ENCODE measurements at places on chromosomes 16 and 17.

DNA sequence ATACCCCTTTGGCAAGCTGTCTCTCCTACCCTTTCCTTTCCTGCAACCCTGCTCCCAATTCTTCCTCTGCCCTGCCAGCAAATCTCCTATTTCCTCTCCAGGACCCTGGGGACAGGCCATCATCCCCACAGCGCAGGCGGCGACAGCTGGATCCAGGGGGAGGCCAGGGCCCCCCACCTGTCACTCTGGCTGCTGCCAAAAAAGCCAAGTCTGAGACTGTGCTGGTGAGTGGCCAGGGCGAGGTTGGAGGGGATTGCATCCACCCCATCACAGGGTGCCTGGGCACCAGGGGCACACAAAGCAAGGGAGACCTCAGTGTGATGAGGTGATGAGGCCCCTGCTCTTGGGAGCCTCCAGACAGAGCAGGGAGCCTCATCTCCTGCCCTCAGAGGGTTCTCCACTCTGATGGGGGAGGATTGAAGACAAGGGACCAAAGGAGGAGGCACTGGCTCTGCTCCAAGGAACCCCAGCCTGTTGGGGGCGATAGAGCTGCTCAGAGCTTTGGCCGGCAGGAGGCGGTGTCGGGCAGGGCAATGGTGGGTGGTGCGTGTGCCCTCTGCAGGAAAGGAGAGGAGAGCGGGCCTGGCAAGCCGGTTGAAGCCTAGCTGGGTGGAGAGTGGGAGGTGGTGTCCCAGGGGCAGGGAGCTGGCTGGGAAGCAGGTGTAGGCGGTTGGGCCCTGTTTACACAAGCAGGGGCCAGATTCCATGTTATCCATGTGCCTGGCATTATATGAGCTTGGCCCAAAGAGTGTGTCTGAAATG lies 15.6 kb upstream of the PDK2 start:
- peak; percentile 39 for DNase-seq

GRCh38 chr17:61382796-61383688 lies 16.6 kb upstream of the TBX2 start:
- DNase-seq, result no peak

- DNase-seq, result no peak
Measured at GRCh38 chr17:69412251-69412671, 2.2 kb upstream of the MAP2K6 start.

DNA sequence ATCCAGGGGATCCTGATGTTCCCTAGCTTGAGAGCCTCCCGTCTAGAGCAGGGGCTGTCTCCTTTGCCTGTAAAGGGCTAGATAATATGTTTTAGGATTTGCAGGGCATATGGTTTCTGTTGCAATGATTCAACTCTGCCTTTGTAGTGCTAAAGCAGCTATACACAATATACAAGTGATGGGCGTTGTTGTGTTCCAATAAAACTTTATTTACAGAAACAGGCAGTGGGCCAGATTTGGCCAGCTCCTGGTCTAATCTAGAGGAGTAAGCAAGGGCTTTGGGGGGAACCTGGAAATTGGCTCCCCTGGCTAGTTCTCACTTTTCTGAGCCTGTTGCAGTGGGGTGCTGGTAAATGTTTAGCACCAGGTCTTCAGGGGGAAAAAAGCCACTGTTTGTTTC lies 13.8 kb downstream of the WWOX start:
- DNase-seq, result no peak

DNA sequence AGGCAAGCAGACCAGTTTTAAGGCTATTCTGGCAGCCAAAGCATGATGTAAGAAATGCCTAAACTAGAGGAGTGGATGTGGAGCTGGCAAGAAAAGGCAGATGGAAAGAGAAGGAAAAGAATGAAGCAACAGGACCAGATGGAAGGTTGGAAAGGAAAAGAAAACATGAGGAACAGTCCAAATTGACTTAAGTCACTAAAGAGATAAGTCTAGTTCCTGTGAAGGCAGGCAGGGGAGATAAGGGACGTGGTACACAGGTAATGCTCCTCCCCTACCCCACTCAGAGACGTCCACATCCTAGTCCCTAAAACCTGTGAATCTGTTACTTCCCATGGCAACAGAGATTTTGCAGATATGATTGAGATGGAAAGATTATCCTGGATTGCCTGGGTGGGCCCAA lies 43.5 kb downstream of the TEX2 start:
- no peak for DNase-seq
